ENCODE measurements at places on chromosomes 7 and 10. TPM values are rescaled to one million over a fixed set of nuclear protein-coding genes. Genes with fewer than 3 reads are reported as not detected.
A peak's percentile ranks its signal among the peaks of the same experiment; 100 is the strongest.

The SEMA3A gene
- polyA plus RNA-seq, result 16.9 TPM

The NPY4R2 gene
- polyA plus RNA-seq, result not detected

The MYL10 gene
- 0.73 TPM for polyA plus RNA-seq

GRCh38 chr7:38743899-38744298 lies 112.7 kb upstream of the AMPH start:
- DNase-seq, result no peak

GRCh38 chr10:44310762-44311562 lies 73.9 kb downstream of the CXCL12 start:
- peak; percentile 76 for DNase-seq

DNA sequence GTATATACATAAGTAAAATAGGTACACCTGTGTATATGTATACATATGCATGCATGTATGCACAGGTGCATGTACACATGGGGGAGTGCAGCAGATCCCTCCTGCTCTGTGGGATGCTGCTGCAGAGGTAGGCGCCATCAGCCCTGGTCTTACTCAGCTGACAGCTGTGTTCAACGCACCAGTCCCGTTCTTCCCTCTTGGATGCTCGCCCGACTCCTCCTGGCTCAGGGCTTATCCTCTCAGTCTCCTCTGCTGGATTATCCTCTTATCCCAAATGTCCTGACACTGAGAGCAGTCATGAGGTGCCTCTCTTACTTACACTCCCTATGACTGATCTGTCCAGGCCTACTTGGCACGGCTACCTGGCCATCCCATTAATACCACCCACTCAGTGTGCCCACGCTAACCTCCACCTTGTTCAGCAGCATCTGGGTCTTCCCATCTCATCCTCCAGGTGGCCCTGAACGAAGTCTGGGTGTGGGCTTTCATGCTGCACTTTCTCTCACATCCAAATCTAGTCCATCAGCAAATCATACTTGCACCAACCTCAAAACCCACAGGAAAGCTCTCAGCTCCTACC lies 357.1 kb downstream of the TCERG1L start:
- no peak for DNase-seq

- no peak for DNase-seq
These were observed 64.4 kb downstream of the RAB18 start for GRCh38 chr10:27568196-27569175.

DNA sequence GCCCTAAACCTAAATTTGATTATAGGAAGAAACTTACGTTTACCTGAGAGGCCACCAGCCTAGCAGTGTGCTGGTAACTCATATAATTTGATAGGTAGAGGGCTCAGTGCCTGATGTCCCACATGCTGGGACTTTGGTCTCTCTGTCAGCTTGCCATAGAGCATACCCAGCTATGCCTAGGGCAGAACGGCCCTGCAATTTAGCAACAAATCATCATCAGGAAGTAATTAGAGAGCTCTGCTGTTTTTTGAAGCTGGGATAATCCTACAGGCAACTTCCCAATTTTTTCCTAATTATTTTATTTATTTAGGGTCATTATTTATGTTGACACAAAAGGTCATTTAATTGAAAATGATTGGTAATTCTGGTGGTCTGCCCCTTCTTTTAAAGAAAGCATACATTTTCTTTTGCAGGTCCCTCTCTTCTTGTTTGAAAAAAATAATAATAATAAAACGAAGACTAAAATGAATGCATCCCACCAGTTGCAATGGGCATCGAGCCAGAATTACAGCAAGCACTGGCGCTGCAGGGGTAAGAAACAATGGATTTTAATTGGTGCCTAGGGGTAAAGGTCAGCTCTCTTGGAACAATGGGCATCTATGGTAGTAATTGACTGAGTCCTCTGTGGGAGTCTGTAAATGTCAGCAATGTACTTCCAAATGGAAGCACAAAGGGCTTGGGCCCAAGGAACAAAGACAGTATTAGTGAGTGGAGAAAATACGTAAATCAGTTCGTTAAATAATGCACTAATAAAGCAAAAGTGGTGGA lies 348.0 kb downstream of the SORCS1 start:
- DNase-seq, result no peak

DNA sequence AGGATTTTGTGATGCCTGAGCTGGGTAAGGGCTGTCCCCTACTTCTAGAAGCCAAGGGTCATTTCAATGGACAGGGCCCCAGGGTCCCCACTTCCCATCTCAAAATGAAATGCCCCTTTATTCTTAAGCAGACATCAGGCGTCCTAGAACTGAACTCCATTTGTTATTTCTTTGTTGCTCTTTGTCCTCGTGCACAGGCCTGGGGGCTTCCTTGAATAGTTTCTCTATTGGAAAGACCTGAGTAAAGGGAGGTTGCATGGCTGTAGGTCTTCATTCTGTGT lies 311.4 kb upstream of the ZNF32 start:
- DNase-seq, result no peak

Measured in right renal pelvis (tissue), 4 donors.